Stimulated activated CD4-positive, alpha-beta T cell treated with anti-CD3 and anti-CD28 coated beads, Interleukin-4, amount 100 ng/mL, for 1 hour (primary cell): ENCODE measurements at places on chromosomes 7 and 10.

DNA sequence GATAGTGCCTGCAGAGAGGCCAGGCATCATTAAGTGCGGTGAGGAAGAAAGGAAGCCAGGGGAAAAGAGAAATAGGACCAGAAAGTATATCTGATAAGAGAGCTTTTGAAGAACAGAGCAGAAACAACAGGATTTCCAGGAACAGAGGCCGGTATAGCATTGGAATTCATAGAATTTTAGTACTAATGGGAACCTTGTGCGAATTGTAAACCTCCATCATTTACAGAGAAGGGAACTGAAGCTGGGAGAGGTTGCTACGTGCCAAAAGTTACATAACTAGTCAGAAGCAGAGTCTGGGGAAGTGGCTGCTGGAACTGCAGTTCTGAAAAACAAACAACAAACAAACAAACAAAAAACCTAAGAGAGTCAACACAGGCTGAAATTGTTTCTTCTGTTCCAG is 5.4 kb upstream of the ZMYND11 start:
- no peak for DNase-seq

DNA sequence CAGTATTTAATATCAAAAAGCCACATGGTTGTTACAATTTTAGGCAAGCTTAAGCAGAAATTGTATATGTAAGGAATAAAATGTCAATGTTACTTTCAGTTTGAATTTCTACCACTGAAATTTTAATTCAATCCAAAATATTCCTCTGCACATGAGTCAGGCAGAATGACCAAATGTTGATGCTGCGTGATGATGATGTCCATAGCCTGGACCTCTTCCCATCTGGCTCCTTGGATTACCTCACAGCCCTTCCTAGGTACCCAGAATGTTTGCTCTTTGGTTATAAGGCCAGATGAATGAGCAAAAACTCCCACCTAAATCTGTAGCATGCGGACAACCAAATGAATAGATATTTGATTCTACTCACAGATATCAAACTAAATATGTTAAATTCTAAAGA is 258.3 kb upstream of the IMMP2L start:
- no peak for DNase-seq

- no peak for DNase-seq
Observed at GRCh38 chr7:21154614-21155013, 273.3 kb upstream of the SP4 start.

GRCh38 chr10:21145751-21146435 is 248.8 kb upstream of the NEBL start:
- DNase-seq: no peak

DNA sequence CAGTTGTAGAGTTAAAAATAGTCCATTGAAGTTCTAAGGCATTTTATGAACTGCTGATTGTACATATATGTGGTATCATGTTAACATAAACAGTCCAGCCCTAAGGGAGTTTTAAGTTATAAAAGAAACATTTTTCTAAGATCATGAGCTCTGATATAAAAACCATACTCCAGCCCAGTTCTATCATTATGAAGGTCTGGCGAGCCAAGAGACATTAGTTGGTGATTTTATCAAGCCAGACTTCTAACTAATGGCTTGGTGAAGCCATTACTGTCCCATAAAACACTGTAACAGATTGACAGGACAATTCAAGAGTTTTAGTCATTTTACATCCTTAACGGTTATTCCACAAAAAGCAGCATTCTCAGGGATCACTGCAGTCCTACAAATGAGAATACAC is 221.6 kb downstream of the RNLS start:
- no peak for DNase-seq

GRCh38 chr7:81514546-81514945 is 255.3 kb downstream of the HGF start:
- DNase-seq: no peak

DNA sequence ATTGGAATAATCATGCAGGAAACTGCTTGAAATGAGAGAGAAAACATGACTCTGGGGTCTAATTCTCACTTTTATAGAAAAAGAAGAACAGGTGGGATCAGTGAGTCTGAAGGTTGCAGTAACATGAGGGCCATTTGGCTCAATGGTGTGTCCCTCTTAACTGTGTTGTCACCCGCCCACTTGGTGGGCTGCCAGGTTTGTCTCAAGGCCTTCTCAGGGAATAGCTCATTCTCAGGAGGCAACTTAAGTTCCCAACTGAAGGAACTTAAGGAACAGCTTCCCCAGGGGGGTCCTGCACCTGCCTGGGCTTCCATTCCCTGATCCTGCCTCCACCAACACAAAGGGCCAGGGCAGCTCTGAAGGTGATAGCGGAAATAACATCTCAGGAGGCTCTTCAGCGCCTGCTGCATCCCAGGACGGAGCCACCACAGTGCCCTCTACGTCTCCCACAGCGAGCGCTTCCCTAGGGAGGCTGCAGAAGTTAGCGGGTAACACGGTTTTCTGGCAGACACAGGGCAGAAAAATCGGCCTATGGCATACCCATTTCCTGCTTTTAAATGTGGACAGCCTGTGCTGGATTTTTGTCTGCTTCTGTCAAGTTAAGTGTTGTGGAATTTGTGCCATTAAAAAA is 88.8 kb downstream of the ZRANB1 start:
- no peak for DNase-seq

DNA sequence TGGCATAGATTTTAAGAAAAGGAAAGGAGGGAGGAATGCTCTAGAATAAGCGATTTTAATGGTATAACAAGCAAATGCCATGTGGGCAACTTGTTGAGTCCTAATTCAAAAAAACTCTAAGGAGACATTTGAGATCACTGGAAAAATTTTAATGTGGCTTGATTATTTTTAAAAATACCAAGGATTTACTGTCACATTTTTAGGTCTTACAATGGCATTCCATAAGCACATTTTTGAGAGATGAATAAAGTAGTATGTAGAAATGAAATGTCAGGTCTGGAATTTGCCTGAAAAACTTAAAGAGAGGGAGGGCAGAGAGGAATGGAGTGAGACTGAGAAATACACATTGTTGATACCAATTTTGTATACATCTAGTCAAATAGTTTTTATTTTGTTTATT is 20.3 kb downstream of the NCAPG2 start:
- DNase-seq: no peak

GRCh38 chr7:1635401-1635800 is 34.7 kb upstream of the ELFN1 start:
- no peak for DNase-seq

DNA sequence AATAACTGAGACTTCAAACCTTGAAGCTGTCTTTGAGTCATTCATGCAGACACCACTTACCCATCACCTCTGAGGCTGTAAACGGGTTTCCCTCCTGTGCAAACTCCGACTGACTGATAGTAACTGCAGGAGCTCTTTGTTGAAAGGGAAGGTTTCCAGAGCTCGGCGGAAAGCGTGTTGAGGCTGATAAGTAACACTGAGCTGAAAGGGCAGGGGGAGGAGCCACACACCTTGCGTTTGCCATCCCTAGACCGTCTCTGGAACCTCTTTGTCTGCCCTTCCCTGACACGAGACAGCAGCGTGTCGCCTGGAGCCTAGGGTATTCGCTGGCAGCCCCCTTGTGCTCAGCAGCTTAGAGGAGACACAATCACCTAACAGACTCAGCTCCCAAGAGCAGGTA is 134.0 kb downstream of the PAXIP1 start:
- DNase-seq: no peak

GRCh38 chr10:26821699-26822570 is 38.8 kb downstream of the ABI1 start:
- DNase-seq: no peak

GRCh38 chr10:94107191-94107590 is 113.5 kb downstream of the PLCE1 start:
- DNase-seq: no peak

DNA sequence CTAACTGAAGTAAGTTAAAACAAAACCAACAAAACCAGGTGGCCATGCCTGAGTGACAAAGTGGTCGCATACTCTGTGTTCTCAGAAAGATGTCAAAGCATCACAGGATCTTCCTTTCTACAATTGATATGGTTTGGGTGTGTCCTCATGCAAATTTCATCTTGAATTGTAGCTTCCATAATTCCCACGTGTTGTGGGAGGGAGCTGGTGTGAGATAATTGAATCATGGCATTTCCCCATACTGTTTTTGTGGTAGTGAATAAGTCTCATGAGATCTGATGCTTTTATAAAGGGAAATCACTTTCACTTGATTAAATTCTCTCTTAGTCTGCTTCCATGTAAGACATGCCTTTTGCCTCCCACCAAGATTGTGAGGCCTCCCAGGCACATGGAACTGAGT is 465.7 kb downstream of the PCDH15 start:
- no peak for DNase-seq

DNA sequence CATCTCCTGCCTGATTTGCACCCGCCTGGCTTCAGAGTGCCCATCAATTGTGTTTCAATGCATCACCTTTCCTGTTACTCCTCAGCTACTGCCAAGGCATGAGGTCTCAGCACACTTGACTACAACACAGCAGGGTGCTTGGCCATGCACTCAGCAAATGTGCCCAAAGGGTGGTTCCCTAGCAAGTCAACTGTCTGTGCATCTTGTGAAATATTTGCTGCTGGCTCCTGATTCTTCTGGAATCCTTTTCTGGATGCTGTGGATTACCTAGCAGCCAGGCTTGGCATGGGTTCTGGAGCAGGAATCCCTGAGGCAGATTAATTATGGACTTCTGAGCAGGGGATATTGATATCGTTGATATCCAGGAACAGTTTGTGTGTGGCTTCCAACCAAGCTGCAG is 662.6 kb upstream of the MGMT start:
- no peak for DNase-seq

- DNase-seq: no peak
Observed at GRCh38 chr10:128000471-128001362, 93.8 kb downstream of the PTPRE start.

DNA sequence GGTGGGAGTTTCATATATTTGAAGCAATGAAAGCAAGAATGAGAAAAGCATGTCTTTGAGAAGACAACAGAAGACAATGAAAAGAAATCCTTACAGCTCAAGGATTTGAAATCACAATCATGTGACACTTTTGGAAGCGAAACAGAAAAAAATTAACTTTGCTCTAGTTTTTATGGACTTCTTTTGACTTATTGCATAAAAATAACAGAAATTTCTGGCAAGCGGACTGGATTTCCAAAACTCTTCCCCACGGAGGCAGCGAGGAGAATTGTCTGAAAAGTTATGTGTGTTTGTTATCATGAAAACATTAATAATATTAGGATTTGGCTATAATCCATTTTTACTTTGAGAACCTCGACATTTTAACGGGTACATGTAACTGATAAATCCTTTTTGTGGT is 223.3 kb downstream of the LRMDA start:
- DNase-seq: no peak

GRCh38 chr10:35331894-35332640 is 4.2 kb upstream of the CCNY start:
- no peak for DNase-seq
